Upper lobe of right lung (tissue), 1 donor: ENCODE measurements at places on chromosomes 3 and 15. TPM values are rescaled to one million over a fixed set of nuclear protein-coding genes. Genes with fewer than 3 reads are reported as not detected.

Gene TGM5
- total RNA-seq: not detected

Gene LIPC
- 0.64 TPM for total RNA-seq

Gene SOX14
- total RNA-seq: not detected

Gene DYNC1LI1
- total RNA-seq: 37.8 TPM

Gene PGBD4
- total RNA-seq: 1.3 TPM

Gene LRTM1
- total RNA-seq: not detected

Gene XRN1
- total RNA-seq: 46.1 TPM

Gene ABI3BP
- total RNA-seq: 207 TPM

Gene LYZL4
- total RNA-seq: not detected

Gene FILIP1L
- total RNA-seq: 43.2 TPM

Gene NLGN1
- 3.3 TPM for total RNA-seq

Gene SENP7
- 20.0 TPM for total RNA-seq

Gene ROBO2
- total RNA-seq: 27.1 TPM

Gene OIP5
- total RNA-seq: 0.55 TPM

Gene ERC2
- 1.4 TPM for total RNA-seq

Gene ZNF662
- total RNA-seq: 9.6 TPM

Gene PCOLCE2
- 23.3 TPM for total RNA-seq

Gene SUCNR1
- 2.7 TPM for total RNA-seq

Gene RAB5A
- 71.7 TPM for total RNA-seq

Gene HTR3E
- total RNA-seq: not detected

Gene IMPG2
- 0.29 TPM for total RNA-seq

Gene HYAL3
- 2.8 TPM for total RNA-seq

Gene COL6A5
- 6.3 TPM for total RNA-seq

Gene TTC23
- total RNA-seq: 19.1 TPM

Gene KNG1
- 0.14 TPM for total RNA-seq

Gene STT3B
- total RNA-seq: 129 TPM

Gene BOC
- 6.1 TPM for total RNA-seq

Gene CDCP1
- total RNA-seq: 19.1 TPM

Gene TF
- total RNA-seq: 1.3 TPM

Gene ATP10A
- 31.1 TPM for total RNA-seq

Gene CHRNA5
- total RNA-seq: 1.2 TPM

Gene PEX11A
- total RNA-seq: 9.1 TPM

Gene AMOTL2
- total RNA-seq: 119 TPM
